Stimulated activated naive B cell treated with anti-CD40 and anti-IgM and Interleukin-4, amounts not matched to agents 10 μg/mL and 1 μg/mL and 100 μg/mL, for 72 hours (primary cell): ENCODE measurements at places on chromosomes 4 and X.

- no peak overlapping the region for H3K27ac ChIP-seq
- H3K4me3 ChIP-seq: no peak overlapping the region
- peaks cover 28% of the 10 kb centered on the region for H3K36me3 ChIP-seq
These were observed 126.3 kb downstream of the NEK1 start for GRCh38 chr4:169485791-169486742.

- no peaks in the 10 kb centered on the region for H3K27me3 ChIP-seq
- no peak overlapping the region for H3K27ac ChIP-seq
- no peak for DNase-seq
- H3K36me3 ChIP-seq: peaks cover 3% of the 10 kb centered on the region
These were observed 1.3 kb downstream of the TMEM164 start for GRCh38 chrX:110004215-110004614.

GRCh38 chr4:130747842-130748241 is 1651.9 kb downstream of the C4orf33 start:
- no peak for DNase-seq
- H3K4me1 ChIP-seq: no peaks in the 10 kb centered on the region
- no peaks in the 10 kb centered on the region for H3K27me3 ChIP-seq
- H3K4me3 ChIP-seq: no peak overlapping the region

DNA sequence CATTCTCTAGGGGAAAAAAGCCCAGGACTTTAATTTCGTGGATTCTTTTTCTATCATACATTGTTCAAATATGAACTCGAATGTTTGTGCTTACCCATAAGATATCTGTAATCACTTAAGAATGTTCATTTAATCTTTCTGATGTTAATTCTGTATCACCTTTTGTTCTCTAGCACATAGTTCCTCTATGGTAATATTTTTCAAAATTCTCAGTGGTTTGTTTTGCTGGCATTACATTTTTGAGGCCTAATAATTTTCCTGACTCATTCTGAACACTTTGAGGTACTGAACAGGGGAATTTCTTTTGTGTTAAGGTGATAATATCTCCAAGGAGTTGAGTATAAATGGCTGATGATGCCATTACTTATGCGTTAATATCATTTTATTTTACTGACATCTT is 490.7 kb upstream of the PITX2 start:
- H3K27ac ChIP-seq: no peak overlapping the region
- H3K36me3 ChIP-seq: no peaks in the 10 kb centered on the region
- no peaks in the 10 kb centered on the region for H3K27me3 ChIP-seq
- DNase-seq: no peak

- no peak for DNase-seq
- no peak overlapping the region for H3K27ac ChIP-seq
- H3K27me3 ChIP-seq: peaks cover 37% of the 10 kb centered on the region
- H3K4me3 ChIP-seq: no peak overlapping the region
- peaks cover 8% of the 10 kb centered on the region for H3K4me1 ChIP-seq
These were observed 4.1 kb upstream of the PGRMC1 start for GRCh38 chrX:119231936-119232445.

GRCh38 chr4:55959655-55960054 is 10.9 kb downstream of the CEP135 start:
- no peaks in the 10 kb centered on the region for H3K27me3 ChIP-seq
- H3K4me3 ChIP-seq: no peak overlapping the region
- peaks cover 8% of the 10 kb centered on the region for H3K4me1 ChIP-seq
- DNase-seq: no peak

- no peak overlapping the region for H3K27ac ChIP-seq
- no peak overlapping the region for H3K4me3 ChIP-seq
- peaks cover 3% of the 10 kb centered on the region for H3K36me3 ChIP-seq
- H3K27me3 ChIP-seq: peaks cover 1% of the 10 kb centered on the region
- peaks cover 16% of the 10 kb centered on the region for H3K4me1 ChIP-seq
- DNase-seq: no peak
These were observed 81.7 kb downstream of the EGF start for GRCh38 chr4:109994415-109994827.

GRCh38 chr4:152850377-152850776 is 70.6 kb downstream of the ARFIP1 start:
- H3K4me3 ChIP-seq: peak overlapping the region; percentile 63
- H3K27ac ChIP-seq: peak overlapping the region; percentile 75
- no peak for DNase-seq
- H3K4me1 ChIP-seq: peaks cover 18% of the 10 kb centered on the region
- peaks cover 18% of the 10 kb centered on the region for H3K36me3 ChIP-seq

DNA sequence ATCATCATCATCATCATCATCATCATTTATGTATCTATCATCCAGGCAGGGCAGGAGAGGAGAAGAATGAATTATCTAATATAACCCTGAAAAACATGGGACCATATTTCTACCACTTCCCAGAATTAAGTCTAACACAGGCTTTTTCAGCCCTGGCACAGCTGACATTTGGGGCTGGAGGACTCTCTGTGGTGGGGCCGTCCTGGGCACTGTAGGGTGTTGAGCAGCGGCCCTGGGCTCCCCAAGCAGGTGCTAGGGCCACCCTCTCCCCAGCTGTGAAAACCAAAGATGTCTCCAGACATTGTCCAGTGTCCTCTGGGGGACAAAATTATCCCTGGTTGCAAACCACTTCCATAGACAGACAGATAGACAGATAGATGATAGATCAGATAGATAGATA is 288.4 kb downstream of the CRLF2 start:
- H3K4me1 ChIP-seq: no peaks in the 10 kb centered on the region
- DNase-seq: no peak
- no peaks in the 10 kb centered on the region for H3K27me3 ChIP-seq

DNA sequence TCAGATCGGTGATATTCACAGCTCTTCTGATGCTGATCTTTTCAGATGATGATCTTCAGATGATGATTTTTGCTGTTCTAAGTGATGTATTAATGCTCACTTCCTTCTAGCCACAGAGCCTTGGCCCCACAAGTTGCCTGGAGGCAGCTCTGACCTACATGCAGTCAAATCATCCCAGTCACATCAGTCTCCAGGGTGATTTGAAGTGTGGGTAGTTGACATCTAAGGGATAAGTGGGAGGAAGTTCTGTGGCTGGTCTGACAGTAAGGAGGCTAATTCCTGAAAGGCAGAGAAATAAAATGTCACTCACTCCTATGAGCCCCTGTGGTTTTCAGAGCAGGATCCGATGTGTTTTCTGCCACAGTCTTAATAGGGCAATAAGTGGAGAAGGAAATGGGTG is 79.8 kb upstream of the RPL34 start:
- H3K27me3 ChIP-seq: peaks cover 4% of the 10 kb centered on the region
- peaks cover 11% of the 10 kb centered on the region for H3K36me3 ChIP-seq
- peak; percentile 50 for DNase-seq
- peaks cover 17% of the 10 kb centered on the region for H3K4me1 ChIP-seq

DNA sequence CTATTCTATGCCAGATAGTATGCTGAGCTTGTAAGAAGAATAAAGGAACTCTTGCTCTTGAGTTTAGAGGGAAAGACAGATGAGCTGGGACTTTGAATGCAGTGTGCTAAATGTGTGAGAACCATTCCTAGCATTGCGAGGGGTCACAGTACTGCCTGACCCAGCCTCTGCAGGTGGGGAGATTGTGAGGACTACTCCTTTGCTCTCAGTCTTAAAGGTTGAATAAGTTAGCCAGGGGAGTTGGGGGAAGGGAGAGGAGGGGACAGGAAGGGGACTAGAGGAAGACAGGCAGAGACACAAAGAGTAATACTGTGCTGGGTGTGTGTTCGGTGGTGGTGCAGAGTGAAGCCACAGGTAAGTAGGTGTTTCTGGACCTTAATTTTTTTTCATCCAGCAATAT is 41.7 kb downstream of the DCUN1D4 start:
- no peak for DNase-seq
- H3K27me3 ChIP-seq: no peaks in the 10 kb centered on the region
- no peak overlapping the region for H3K27ac ChIP-seq
- no peak overlapping the region for H3K4me3 ChIP-seq

GRCh38 chrX:153438532-153438931 is 7.3 kb downstream of the TREX2 start:
- H3K4me3 ChIP-seq: no peak overlapping the region
- DNase-seq: no peak
- peaks cover 17% of the 10 kb centered on the region for H3K27me3 ChIP-seq
- no peaks in the 10 kb centered on the region for H3K4me1 ChIP-seq
- no peak overlapping the region for H3K27ac ChIP-seq

DNA sequence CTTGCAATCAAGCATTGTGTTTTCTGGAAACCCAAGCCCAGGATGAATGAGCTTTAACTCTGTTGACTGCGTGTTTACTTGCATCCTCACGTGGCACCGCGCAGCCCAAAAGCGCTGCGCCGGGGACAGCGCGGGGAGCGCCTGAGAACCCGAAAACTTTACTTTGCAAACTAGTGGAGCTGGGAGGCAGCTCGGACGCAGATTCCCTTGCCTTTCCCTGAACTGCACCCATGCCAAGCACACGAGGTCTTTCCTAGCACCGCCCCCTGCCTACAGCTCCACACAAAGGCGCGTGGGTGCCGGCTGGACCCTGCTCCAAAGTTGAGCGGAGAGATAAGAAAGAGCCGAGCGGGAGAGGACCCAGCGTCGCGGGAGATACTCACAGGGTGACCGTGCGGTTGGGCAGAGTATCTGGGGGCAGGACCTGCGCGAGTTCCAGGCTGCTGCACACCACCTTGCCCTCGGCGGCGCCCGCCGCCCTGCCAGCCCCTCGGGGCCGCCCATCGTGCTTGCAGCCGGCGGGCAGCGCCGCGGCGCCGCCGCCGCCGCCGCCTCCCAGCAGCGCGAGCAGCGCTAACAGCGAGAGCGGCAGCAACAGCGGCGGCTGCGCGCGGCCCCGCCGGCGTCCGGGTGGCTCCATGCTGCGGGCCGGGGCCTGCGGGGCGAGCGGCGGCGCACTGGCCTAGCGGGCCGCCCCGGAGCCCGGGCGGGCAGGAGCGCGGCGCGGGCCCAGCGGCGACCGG is 550 bp downstream of the ADGRA3 start:
- peaks cover 31% of the 10 kb centered on the region for H3K27me3 ChIP-seq
- H3K4me1 ChIP-seq: peaks cover 19% of the 10 kb centered on the region
- H3K4me3 ChIP-seq: peak overlapping the region; percentile 91
- peak; percentile 2 for DNase-seq
- no peaks in the 10 kb centered on the region for H3K36me3 ChIP-seq

- H3K27me3 ChIP-seq: no peaks in the 10 kb centered on the region
- no peaks in the 10 kb centered on the region for H3K36me3 ChIP-seq
- peaks cover 2% of the 10 kb centered on the region for H3K4me1 ChIP-seq
- H3K4me3 ChIP-seq: no peak overlapping the region
These were observed 1629.2 kb upstream of the ADGRL3 start for GRCh38 chr4:59570860-59571476.

DNA sequence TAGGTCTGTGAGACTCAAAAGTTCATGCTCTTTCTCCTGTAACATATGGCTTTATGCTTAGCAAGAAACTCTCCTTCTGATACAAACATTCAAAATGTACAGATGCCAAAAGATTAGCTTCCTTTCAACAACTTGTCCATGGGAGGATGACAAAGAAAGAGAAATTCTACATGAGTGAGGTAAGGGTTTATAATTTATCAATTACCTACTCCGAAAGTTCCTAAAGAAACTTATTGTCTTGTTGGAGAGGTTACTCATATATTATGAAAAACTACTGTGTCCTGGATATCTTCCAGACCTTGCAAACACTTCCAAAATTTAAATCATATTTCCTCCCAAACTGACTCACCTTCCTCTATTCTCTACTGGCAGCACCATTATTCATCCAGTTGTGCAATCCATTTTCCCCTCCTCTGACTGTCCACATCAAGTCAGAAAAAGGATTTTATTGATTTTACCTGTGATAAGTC is 65.1 kb downstream of the ENPEP start:
- peaks cover 16% of the 10 kb centered on the region for H3K27me3 ChIP-seq
- H3K36me3 ChIP-seq: no peaks in the 10 kb centered on the region
- no peak for DNase-seq
- no peak overlapping the region for H3K27ac ChIP-seq
- H3K4me1 ChIP-seq: no peaks in the 10 kb centered on the region

GRCh38 chr4:25970226-25970675 is 56.2 kb downstream of the SMIM20 start:
- peak; percentile 44 for DNase-seq
- no peaks in the 10 kb centered on the region for H3K36me3 ChIP-seq
- H3K4me3 ChIP-seq: peak overlapping the region; percentile 65
- peaks cover 4% of the 10 kb centered on the region for H3K27me3 ChIP-seq
- H3K4me1 ChIP-seq: peaks cover 28% of the 10 kb centered on the region

GRCh38 chr4:173502282-173502681 is 27.7 kb downstream of the HAND2 start:
- H3K36me3 ChIP-seq: peaks cover 7% of the 10 kb centered on the region
- peaks cover 42% of the 10 kb centered on the region for H3K4me1 ChIP-seq
- no peak overlapping the region for H3K4me3 ChIP-seq
- peaks cover 65% of the 10 kb centered on the region for H3K27me3 ChIP-seq
- H3K27ac ChIP-seq: no peak overlapping the region
- no peak for DNase-seq

GRCh38 chr4:4418676-4419390 is 31.9 kb downstream of the NSG1 start:
- no peaks in the 10 kb centered on the region for H3K4me1 ChIP-seq
- no peak overlapping the region for H3K27ac ChIP-seq
- H3K36me3 ChIP-seq: peaks cover 51% of the 10 kb centered on the region
- H3K27me3 ChIP-seq: no peaks in the 10 kb centered on the region

GRCh38 chr4:188783606-188784160 is 644.4 kb downstream of the TRIML1 start:
- H3K36me3 ChIP-seq: no peaks in the 10 kb centered on the region

DNA sequence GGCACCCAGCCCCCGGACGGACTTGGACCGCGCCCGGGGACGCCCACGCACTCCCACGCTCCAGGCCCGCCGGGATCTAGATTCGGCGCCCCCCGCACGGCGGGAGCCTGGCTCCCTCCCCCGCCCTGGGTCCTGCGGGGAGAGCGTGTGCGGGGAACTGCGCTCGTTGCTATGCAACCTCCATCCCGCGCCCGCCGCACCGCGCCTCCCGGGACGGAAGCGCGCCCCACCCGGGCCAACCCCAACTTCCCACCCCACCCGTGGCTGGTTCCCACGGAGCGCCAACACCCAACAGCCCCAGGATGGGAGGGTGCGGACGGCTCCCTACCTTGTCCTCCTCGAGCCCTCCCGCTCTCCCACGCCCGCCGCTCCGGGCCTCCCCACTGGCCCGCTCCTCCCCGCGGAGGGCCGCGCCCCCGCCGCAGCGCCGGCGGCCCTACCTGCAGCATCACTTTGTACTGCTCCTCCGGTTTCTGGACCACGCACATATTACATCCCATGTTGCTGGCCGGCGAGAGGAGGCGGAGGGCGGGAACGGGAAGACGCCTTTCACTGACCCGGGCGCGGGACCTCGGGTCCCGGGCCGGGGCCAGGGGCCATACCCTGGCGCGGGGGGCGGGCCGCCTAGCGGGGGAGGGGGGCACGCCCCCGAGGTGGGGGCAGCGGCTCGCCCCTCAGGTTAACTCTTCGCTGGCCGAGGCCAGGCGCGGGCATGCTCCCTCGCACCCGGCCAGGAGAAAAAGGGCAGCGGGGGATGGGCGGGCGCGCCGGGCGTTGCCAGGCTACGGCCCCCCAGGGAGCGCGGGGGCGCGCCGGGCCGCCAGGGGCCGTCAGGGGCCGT is at the start of gene PDZD4:
Gene PDZD4 (minus strand): TSS at position 746 of the 841 bp plus-strand sequence. CDS start 246 bp downstream, at position 500.
- H3K27ac ChIP-seq: no peak within 1 kb of the TSS
- H3K4me1 ChIP-seq: no peaks in the 10 kb centered on the region
- DNase-seq: no peak
- H3K36me3 ChIP-seq: no peaks in the 10 kb centered on the region
- peaks cover 51% of the 10 kb centered on the region for H3K27me3 ChIP-seq
